ENCODE measurements at places on chromosomes 11 and 22. TPM values are rescaled to one million over a fixed set of nuclear protein-coding genes. Genes with fewer than 3 reads are reported as not detected.

CASP5 gene
- not detected for total RNA-seq

PANX2 gene
- total RNA-seq = under 0.01 TPM

ANO9 gene
- total RNA-seq = not detected

CEP164 gene
- 34.7 TPM for total RNA-seq
